ENCODE measurements at places on chromosomes 5 and 9. TPM values are rescaled to one million over a fixed set of nuclear protein-coding genes. Genes with fewer than 3 reads are reported as not detected.

GABRA6 gene
- not detected for total RNA-seq

LCN10 gene
- not detected for total RNA-seq

SLC25A2 gene
- total RNA-seq, result 1.9 TPM

PCDHB9 gene
- total RNA-seq, result 2.2 TPM

PALM2AKAP2 gene
- 33.4 TPM for total RNA-seq

IL6ST gene
- 430 TPM for total RNA-seq

HBEGF gene
- total RNA-seq, result 3.3 TPM

TRIM36 gene
- 0.61 TPM for total RNA-seq

TAS2R1 gene
- not detected for total RNA-seq

CACFD1 gene
- total RNA-seq, result 12.1 TPM

BASP1 gene
- total RNA-seq, result 128 TPM

ARID3C gene
- 0.32 TPM for total RNA-seq

SPATA31D4 gene
- not detected for total RNA-seq

RXRA gene
- total RNA-seq, result 38.9 TPM

FBP2 gene
- total RNA-seq, result not detected

ZNF454 gene
- total RNA-seq, result 0.85 TPM

ARHGEF39 gene
- total RNA-seq, result 0.12 TPM

ZNF658 gene
- total RNA-seq, result 5.8 TPM

PNPLA7 gene
- 2.1 TPM for total RNA-seq

MEGF9 gene
- total RNA-seq, result 9.1 TPM

TTC23L gene
- 0.32 TPM for total RNA-seq

SLC6A7 gene
- total RNA-seq, result 0.16 TPM

DAPK1 gene
- total RNA-seq, result 27.7 TPM

ADAMTS16 gene
- total RNA-seq, result under 0.01 TPM

SPINK4 gene
- not detected for total RNA-seq

ADAMTS12 gene
- 12.9 TPM for total RNA-seq
